ENCODE measurements at places on chromosomes 12 and 14. TPM values are rescaled to one million over a fixed set of nuclear protein-coding genes. Genes with fewer than 3 reads are reported as not detected.

PSMC6 gene
- total RNA-seq, result 101 TPM

MANSC1 gene
- 2.0 TPM for total RNA-seq

DNA sequence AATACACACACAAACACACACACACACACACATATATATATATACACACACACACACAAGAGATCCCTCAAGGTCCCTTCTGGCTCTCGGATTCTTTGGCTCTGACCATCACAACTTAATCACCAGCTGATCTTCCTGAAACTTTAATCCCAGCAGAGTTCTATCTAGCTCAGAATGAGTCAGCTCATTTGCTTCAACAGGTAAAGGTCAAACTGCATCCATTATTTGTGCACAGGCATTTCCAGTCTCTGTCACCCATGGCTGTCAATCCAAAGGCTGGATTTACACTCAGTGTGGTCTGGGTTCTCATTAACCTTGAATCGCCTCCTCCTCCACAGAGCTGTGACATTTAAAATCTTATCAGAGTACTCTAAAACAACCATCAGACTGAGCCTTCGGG is 113.3 kb upstream of the TMPO start:
- peaks cover 20% of the 10 kb centered on the region for H3K4me1 ChIP-seq
- H3K27me3 ChIP-seq, result no peaks in the 10 kb centered on the region
- no peak overlapping the region for H3K27ac ChIP-seq
- H3K4me3 ChIP-seq, result no peak overlapping the region
- no peaks in the 10 kb centered on the region for H3K36me3 ChIP-seq

DNA sequence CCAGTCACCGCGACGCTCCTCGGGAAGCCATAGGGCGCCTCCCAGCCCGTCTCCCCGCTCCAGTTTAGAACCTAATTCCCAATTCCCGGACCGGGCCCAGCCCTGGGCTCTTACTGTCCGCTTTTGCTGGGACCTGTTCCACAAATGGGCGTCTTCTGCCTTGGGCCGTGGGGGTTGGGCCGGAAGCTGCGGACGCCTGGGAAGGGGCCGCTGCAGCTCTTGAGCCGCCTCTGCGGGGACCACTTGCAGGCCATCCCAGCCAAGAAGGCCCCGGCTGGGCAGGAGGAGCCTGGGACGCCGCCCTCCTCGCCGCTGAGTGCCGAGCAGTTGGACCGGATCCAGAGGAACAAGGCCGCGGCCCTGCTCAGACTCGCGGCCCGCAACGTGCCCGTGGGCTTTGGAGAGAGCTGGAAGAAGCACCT is 797 bp downstream of the UNG start:
- peaks cover 2% of the 10 kb centered on the region for H3K27me3 ChIP-seq
- H3K4me3 ChIP-seq, result peak overlapping the region; percentile 98
- H3K36me3 ChIP-seq, result no peaks in the 10 kb centered on the region

DNA sequence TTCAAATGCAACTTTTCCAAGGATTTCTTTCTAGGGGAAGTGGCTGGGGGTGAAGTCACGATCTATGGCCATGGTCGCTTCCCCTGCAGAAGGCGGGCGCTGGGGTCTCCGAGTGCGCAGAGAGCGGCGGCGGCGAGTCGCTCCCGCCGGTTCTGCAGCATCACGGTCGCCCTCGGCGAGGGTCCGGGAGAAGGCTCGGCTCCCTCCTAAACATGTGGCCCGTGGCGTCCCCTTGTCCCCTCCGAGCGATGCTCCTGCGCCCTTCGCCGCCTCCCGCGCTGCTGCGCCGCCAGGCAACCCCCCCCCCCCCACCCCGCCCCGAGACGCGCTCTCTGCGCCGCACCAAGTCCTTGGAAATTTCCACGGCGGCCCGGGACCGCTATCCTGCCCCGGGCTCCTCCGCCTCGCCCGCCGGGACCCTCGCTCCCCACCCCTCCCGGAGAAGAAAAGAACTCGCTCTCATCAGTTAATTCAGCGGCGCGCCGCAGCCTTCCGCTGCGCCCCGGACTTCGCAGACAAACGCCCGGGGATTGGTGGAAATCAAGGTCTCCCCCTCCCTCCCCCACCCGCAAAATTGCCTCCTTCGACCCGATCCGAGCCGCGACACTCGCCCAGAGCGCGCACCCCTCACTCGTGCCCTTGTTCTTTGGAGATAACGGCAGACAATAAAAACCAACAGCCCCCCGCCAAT is at the start of gene ST8SIA1:
Gene ST8SIA1, minus strand, starts transcription at position 298 of the 691 bp plus-strand sequence. CDS start 475 bp downstream, outside the sequence.
- peak; percentile 71 for DNase-seq
- peak within 1 kb of the TSS; percentile 96 for H3K4me3 ChIP-seq
- no peaks in the 10 kb centered on the region for H3K36me3 ChIP-seq
- H3K27ac ChIP-seq, result peak within 1 kb of the TSS; percentile 89
- peaks cover 23% of the 10 kb centered on the region for H3K27me3 ChIP-seq
- H3K4me1 ChIP-seq, result peaks cover 6% of the 10 kb centered on the region

DNA sequence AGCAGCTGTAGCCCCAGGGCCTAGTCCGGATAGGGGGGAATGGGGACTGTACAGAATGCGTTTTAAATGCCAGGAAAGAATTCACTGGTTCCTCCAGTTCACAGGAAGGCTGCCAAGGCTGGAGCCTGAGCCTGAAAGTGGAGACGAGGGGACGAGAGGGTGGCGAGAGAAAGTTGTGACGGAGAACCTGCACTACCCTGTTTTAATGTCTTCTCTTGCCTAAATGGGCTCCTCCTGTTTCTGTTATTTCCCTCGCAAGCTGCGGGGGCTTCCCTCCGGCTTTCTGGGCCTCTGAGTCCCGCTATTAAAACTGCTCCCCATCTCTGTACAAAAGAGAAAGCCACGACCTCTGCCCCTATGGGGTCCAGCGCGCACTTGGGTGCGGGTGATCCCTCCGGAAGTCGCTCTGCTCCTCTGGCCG is 4.5 kb downstream of the C1QL4 start:
- no peak for DNase-seq
- peaks cover 6% of the 10 kb centered on the region for H3K4me1 ChIP-seq
- no peak overlapping the region for H3K27ac ChIP-seq

- no peaks in the 10 kb centered on the region for H3K36me3 ChIP-seq
- no peaks in the 10 kb centered on the region for H3K27me3 ChIP-seq
- H3K27ac ChIP-seq, result no peak overlapping the region
- DNase-seq, result no peak
- no peaks in the 10 kb centered on the region for H3K4me1 ChIP-seq
Observed at GRCh38 chr12:115094163-115094816, 410.3 kb upstream of the TBX3 start.

DNA sequence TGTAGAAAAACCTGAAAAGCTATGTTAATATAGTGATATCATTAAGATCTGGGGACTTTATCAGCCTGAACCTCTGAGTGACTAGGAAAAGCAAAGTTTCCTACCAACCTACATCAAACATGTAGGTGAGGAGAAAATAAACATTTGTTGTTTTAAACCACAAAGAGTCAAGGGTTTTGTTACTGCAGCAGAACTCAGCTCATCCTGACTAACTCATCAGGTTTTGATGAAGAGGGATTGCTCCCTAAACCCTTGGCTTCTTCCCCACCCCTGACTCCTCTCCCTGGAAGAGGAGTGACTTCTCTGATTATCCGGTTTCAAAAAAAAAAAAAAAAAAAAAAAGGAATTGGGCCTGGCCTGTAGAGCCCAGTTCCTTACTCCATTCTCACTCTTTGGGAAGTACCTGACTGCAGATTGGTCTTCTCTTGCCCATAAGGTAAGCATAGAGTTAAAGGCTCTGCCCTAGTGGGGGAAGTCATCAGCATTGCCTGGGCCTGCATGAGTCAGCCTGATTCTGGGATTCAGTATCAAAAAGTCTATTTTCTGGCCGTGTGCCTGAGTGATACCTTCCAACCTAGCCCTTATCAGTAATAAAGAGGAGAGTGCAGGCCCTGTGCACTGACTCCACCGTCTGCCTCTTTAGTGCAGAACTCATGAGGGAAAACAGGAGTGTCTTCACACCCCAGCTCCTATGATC is 16.9 kb downstream of the BDKRB1 start:
- no peak for DNase-seq
- peaks cover 12% of the 10 kb centered on the region for H3K36me3 ChIP-seq
- H3K27ac ChIP-seq, result no peak overlapping the region
- H3K4me3 ChIP-seq, result no peak overlapping the region
- peaks cover 6% of the 10 kb centered on the region for H3K27me3 ChIP-seq

DNA sequence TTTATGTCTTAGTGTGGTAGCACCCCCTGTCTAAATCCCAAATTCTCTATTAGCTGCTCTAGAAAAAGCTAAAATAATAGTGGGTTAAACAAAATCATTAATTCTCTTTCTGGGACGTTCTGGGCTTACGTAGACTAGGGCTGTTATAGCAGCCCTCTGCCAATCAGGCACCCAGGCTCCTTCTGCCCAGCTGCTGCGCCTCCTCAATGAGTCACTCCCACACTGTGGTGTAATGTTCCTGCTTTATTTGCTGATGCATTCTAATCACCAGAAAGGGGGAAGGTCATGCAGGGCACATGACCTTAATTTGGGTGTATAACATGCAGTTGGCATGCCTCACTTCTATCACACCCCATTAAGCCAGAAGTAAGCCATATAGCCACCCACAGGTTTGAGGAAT is 294.5 kb downstream of the GALC start:
- no peaks in the 10 kb centered on the region for H3K27me3 ChIP-seq
- no peaks in the 10 kb centered on the region for H3K36me3 ChIP-seq
- H3K4me1 ChIP-seq, result no peaks in the 10 kb centered on the region

- no peak overlapping the region for H3K4me3 ChIP-seq
- no peaks in the 10 kb centered on the region for H3K27me3 ChIP-seq
- H3K36me3 ChIP-seq, result peaks cover 11% of the 10 kb centered on the region
Observed at GRCh38 chr14:72753044-72753710, 140.7 kb downstream of the DPF3 start.

- no peak for DNase-seq
- H3K27ac ChIP-seq, result no peak overlapping the region
- no peak overlapping the region for H3K4me3 ChIP-seq
- no peaks in the 10 kb centered on the region for H3K4me1 ChIP-seq
- H3K27me3 ChIP-seq, result no peaks in the 10 kb centered on the region
Observed at GRCh38 chr12:24349051-24349799, 399.8 kb upstream of the SOX5 start.

DNA sequence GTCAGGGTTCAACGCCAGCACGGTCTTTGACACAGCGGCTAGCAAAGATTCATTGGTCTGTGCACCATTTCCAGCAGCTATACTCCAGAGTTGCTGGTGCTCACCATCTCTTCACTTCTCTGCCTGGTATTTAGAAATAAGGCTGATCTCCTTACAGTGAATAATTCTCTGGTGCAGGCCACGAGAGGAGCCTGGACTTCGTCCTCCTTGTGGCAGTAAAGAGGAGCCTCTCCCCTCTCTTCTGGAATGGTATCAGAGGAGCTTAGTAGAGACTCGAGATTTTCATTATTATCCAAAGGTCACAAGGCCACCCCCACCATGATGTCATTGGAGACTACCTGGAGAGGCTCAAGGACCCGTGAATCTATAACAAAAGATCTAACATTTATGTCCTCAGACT is 30.8 kb upstream of the BCL2L14 start:
- no peak for DNase-seq
- no peaks in the 10 kb centered on the region for H3K27me3 ChIP-seq
- H3K36me3 ChIP-seq, result no peaks in the 10 kb centered on the region
- no peak overlapping the region for H3K27ac ChIP-seq
- no peaks in the 10 kb centered on the region for H3K4me1 ChIP-seq

DNA sequence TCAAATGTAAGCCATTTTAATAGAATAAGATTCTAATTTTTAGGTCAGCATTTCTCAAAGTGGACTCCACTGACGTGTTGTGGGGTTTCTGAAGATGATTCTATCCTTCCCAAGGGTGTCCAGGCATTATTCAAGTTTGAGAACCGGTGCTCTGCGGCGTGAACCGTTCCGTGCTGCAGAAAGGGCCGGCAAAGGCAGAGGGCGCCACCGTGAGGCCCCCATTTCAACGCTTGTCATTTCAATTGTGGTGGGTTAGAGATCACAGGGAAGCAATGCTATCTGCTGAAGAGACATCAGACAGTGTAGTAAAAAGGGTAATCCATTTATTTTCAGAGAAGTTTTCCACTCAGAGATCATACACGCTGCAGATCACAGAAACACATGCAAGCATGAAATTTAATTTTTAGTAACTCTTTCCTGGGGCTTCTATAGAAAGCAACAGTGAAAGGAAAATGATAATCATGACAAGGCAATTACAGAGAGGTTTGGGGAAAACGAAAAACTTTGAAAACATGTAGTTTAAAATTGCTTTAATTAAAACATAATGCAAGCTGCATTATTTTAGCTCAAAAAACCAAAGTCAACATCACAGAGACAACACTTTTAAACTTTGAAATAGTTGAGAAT is 201.7 kb downstream of the EXOC5 start:
- peaks cover 6% of the 10 kb centered on the region for H3K27me3 ChIP-seq
- no peak overlapping the region for H3K27ac ChIP-seq
- H3K4me3 ChIP-seq, result no peak overlapping the region
- H3K36me3 ChIP-seq, result no peaks in the 10 kb centered on the region

DNA sequence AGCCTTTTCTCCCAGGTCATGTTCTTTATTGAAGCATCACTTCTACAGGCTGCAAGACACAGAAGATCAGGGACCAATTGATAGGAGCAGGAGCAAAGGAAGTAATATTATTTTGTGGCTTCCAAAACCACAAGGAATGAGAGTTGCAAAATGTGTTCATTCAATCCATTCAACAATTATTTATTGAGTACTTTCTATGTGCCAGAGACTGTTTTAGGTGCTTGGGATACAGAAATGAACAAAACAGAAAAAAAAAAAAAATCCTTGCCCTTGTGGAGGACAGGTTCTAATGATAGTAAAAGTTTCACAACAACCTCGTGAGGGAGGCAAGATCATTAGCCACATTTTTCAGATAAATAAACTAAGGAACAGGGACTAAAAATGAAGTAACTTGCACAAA is 20.1 kb upstream of the DACT1 start:
- H3K36me3 ChIP-seq, result no peaks in the 10 kb centered on the region
- no peak overlapping the region for H3K27ac ChIP-seq
- H3K4me3 ChIP-seq, result no peak overlapping the region
- H3K27me3 ChIP-seq, result peaks cover 4% of the 10 kb centered on the region

DNA sequence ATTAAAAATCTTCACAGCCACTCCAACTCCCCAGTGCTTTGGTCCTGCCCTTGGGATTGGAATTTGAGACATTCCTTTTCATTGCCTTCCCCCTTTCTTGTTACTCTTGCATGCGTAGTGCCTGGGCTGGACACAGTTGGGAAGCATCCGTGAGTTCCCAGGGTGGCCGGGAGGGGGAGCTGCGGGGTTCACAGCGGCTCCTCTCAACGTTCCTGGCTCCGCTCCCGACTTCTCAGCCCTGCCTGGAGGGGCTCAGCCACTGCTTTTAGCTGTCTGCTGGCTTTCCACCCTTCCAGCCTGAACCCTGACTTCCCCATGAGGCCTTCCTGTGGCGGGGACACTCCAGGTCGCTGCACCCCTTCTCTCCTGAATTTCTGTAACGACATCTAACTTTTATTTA is 3.2 kb downstream of the TEX52 start:
- H3K27ac ChIP-seq, result no peak overlapping the region
- no peaks in the 10 kb centered on the region for H3K36me3 ChIP-seq
- no peak overlapping the region for H3K4me3 ChIP-seq

GRCh38 chr14:90820958-90821357 is 4.7 kb upstream of the TTC7B start:
- no peak overlapping the region for H3K4me3 ChIP-seq
- H3K27me3 ChIP-seq, result peaks cover 7% of the 10 kb centered on the region
- no peak overlapping the region for H3K27ac ChIP-seq
- H3K4me1 ChIP-seq, result no peaks in the 10 kb centered on the region
- DNase-seq, result no peak
